CD4-positive, alpha-beta T cell (primary cell): ENCODE measurements at places on chromosomes 4 and X.

DNA sequence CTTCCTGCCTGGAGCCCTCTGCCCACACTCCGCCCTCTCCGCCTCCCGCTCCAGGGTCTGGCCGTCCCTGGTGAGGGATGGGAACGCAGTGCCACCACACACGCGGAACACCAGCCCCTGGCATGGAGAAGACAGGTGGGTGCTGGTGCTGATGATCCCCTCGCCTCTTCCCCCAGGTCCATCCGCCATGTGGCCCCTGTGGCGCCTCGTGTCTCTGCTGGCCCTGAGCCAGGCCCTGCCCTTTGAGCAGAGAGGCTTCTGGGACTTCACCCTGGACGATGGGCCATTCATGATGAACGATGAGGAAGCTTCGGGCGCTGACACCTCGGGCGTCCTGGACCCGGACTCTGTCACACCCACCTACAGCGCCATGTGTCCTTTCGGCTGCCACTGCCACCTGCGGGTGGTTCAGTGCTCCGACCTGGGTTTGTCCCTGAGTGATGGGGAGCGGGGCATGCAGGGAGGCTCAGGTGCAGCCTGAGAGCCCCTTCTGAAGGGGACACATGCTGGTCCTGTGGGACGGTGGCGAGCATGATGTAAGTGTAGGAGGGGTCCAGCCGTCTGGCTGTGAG is 9.8 kb downstream of the BGN start:
- DNase-seq = no peak

GRCh38 chr4:53541577-53542206 is 49.6 kb downstream of the LNX1 start:
- DNase-seq = no peak

DNA sequence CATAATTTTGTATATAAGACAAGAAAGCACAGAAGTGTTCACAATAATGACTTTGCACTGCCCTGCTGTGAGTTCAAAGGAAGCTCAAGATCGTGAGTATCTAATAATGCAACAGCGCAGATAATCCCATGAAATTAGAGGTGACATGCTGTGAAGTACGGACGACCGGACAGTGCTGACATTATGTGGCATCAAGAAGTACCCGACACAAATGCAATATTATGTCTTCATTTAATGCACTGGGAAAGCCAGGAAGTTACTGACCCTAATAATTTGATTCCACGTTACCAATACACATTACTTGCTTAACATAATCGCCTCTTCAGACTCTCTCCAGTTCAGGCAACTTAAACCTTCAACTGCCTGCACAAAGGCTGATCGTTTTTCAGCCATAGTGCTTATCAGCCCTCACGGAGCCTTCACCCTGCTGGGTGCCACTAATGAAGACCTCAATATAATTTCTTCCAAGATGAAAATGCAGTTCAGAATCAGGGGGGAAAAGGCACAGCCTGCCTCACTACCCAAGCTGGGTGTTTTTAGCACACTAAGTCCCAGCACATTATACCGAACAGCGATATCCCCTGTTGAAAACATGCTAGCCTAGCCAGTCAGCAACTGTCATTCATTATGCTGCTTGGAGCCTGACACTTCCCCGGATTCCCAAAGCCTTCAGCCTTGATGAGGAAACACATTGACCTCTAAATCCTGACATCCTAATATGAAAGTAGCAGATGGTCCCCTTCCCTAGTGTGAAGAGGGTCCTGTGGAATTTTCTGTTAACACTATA is 56.1 kb downstream of the SLC7A11 start:
- no peak for DNase-seq

DNA sequence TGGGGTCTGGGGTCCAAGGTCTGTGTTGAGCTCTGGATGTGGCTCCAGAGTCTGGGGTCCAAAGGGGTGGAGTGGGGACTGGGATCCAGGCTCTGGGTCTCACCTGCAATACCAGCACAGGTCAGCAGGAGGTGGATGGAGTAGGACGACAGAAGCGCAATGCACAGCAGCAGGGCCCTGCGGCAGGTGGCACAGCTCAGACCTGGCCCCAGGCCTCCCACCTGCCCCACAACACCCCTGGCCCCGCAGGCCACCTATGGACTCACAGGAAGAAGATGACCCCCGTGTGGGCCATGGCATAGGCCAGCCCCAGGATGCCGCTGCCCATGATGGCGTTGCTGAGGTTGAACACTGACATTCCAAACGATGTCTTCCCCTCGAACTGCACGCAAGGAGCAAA is 3.4 kb downstream of the SLC38A5 start:
- peak; percentile 20 for DNase-seq

DNA sequence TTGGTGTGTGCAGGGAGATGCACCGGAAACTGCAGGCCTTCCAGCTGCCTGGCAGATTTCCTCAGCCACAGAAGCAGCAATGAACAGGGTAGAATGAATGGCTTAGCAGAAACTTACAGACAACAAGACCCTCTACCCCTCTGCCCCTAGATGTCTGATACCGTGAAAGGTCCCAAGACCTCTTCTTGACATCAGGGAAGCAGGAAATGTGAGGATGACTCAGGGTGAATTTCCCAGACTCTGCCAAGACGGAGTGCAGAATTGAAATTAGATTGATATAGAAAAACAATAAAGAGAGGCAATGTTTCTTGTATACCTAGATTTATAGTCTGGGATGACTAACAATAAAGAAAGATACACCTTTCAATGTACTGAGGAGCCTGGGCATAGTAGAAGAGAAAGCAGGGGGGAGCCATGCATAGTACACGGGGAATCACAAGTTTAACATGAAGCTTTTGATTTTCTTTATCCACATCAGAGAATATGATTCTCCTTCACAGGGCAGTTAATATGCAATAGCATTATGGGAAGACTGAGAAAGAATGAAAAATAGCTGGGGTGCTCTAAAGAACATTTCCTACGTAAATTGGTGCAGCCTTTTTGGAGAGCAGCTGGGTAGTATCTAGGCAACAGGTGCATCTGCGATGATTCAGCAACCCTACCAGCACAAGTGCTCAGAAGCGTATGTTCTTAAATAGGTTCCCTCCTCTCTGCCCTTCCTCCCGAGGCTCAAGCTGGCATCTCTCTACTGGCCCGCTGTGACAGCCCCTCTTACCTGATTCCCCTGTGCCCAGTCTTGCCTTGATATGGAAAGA is 18.3 kb upstream of the CXCR3 start:
- DNase-seq = no peak

GRCh38 chr4:181688432-181688831 is 554.8 kb upstream of the TENM3 start:
- no peak for DNase-seq

DNA sequence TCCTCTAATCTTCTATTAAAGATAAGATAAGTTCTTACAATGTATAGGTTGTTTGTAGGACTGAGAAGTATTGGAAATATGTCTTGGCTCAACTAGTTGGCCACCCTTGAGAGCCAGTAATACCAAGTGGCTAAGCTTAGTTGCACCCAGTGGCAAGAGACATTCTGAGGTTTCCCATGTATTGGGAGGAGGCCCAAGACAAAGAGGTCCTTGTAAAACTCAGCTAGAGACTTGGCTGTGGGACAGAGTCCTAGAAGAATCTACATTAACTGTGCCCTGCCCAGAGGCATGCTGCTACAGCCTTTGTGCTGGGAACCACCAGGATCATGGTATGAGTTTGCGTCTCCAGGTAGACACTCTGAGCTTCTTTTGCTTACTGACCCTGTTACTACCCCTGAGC is 41.9 kb upstream of the SLC4A4 start:
- DNase-seq = no peak

- no peak for DNase-seq
Observed at GRCh38 chr4:41435510-41435909, 102.4 kb upstream of the LIMCH1 start.

- no peak for DNase-seq
Observed at GRCh38 chr4:186563761-186564160, 8.4 kb upstream of the MTNR1A start.

DNA sequence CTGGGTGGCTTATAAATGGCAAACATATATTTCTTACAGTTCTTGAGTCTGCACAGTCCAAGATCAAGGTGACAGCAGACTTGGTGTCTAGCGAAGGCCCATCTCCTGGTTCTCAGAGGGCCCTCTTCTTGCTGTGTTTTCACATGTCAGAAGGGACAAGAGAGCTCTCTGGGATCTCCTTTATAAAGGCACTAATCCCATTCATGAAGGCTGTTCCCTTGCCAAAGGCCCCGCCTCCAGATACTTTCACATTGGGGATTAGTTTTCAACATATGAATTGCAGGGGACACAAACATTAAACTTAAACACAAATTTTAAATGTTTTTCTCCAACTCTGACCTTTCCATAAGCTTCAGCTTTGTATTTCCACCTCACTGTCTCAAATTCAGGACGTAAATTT is 1135.0 kb upstream of the TENM3 start:
- no peak for DNase-seq

GRCh38 chr4:25484243-25484721 is 107.2 kb downstream of the ANAPC4 start:
- no peak for DNase-seq

- peak; percentile 69 for DNase-seq
Observed at GRCh38 chrX:71533851-71534561, 1.1 kb downstream of the OGT start.

GRCh38 chr4:127968586-127968985 is 3.4 kb downstream of the ABHD18 start:
- DNase-seq = no peak

DNA sequence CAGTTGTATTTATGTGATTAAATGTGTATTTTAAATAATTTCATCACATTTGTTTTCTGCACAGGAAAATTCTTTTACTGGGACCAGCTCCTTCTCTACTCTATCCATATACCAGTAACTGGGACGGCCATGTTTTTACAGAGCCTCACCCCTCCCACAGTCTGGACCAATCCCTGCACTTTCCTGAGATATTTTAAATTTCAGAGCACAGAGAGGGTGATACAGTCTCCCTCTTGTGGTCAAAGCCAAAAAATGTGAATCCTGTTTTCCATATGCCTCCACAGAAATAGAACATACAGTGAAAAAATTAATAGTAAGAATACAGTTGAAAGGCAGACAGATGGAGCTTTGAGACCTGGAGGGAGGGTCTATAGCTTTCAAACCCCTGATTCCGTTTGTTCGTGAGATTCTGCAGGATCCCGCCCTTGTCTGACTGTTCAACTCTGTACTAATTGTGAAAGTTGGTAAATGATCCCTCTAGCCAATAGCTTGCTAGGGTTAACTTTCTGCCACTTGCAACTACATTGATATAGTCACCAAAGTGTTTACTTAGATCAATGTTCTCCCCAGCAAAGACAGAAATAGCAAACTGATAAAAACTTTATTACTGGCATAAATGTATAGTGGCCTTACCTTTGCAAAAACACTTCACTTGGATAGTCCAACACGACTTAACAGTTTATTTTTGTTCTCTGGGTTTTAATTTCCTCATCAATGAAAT is 172.2 kb downstream of the PPARGC1A start:
- no peak for DNase-seq
